ENCODE measurements at places on chromosomes 12 and 14. TPM values are rescaled to one million over a fixed set of nuclear protein-coding genes. Genes with fewer than 3 reads are reported as not detected.

DNA sequence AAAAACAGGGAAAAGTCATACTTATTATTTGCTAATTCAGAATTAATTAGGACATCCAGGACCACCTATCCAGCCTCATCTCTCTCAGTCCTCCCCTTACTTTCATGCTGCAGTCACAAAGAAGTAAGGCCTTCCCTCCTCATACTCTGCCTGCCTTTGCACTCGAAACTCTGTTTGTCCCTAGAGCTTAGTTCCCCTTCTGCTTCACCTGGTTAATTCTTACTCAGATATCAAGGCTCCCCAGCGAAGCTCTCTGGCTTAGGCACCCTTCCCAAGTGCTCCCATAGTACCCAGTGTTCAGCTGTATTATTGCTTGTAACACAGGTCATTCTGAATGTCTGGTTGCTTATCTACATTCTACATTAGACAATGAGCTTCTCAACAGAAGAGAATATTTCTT, 81.3 kb downstream of the ERGIC2 start:
- DNase-seq: no peak

The DPY19L2 gene
- not detected for total RNA-seq

The KRT73 gene
- not detected for total RNA-seq

GRCh38 chr12:28689398-28690175, 459.5 kb upstream of the FAR2 start:
- DNase-seq: no peak

The NUDT4 gene
- total RNA-seq: 41.2 TPM

DNA sequence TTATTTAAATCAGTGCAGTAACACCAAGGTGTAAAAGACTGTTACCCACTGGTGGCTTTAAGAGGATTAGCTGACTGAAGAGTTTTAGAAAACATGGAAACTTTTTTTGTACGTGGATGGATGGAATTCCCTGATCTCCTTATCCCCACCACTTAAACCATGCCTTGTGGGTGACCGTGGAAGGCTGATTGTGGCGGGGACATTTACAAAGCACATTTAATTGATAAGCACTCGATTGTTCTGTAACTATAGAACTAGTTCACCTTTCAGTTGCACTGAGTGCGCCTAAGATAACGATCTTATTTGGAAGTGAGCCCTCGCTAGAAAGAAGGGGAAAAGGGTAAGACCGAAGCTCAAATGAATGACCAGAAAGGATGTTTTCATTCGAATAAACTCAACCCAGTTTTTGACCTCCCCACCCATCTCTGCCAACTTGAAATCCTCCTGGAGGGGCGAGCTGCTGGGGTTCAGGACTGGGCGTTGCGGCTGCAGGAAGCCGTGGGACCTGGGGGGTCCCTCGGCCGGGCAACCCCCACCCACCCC, 688 bp upstream of the RASSF3 start:
- DNase-seq: no peak

DNA sequence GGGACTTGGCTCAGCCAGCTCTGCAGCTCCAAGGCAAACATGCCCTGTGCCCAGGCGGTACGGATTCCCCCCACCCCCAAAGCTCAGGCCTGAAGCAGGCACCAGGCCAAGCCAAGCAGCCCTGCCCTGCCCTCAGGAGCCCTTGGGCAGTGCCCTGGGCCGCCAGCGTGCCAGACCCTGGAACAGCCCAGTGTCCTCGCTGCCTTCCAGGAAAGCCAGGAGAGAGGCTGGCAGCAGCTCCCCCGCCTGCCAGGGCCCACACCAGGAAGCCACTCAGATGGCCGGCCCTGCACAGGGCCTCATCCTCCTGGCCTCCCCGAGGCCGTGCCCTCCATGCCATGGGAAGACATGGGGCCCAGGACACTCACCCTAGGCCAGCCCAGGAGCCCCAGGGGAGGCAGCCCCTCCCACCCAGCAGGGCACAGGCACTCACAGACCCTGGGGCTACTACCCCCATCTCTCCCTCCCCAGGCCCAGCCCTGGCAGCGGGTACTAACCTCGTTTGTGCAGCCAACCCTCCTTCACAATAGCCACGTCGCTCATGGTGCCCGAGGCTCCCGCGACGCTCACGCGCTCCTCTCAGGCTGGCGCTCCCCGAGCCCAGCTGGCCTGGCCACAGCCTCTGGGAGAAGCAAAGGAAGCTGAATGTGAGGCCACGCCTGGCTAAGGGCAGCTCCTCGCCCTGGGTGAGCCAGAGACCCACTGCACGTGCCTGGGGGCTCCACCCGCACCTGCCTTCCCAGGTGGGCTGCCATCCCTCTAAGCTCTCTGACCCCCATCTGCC, 3.3 kb downstream of the AKT1 start:
- no peak for DNase-seq

- DNase-seq: no peak
These were observed 651 bp downstream of the TMEM117 start for GRCh38 chr12:43836475-43836989.

The CLEC1B gene
- total RNA-seq: not detected
